Fibroblast of upper back skin (primary cell): ENCODE measurements at places on chromosomes 6 and 20.

DNA sequence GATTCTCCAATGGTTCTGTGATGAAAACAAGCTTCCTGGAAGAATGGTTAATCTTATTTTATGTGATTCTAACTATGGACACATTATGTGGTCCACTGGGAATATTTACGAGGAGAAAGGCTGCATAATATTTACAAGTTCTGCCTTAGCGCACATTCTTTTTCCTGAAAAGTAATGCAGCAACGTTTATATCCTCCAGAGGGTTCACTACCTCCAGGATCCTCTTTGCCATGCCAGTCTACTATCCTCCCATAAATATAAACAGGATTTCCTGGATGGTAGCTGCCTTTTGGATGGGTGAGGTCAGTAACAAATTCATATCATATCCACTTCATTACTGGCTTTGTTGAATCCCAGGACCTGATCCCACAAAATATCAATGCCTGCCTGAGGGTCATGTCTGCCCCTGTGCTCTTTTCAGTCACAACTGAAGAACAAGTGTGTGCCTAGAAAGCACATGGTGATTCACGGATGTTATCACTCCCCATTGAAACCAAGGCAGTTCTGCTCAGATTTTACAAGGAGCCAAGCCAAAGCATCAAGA lies 30.4 kb downstream of the ADGRF5 start:
- DNase-seq, result no peak

DNA sequence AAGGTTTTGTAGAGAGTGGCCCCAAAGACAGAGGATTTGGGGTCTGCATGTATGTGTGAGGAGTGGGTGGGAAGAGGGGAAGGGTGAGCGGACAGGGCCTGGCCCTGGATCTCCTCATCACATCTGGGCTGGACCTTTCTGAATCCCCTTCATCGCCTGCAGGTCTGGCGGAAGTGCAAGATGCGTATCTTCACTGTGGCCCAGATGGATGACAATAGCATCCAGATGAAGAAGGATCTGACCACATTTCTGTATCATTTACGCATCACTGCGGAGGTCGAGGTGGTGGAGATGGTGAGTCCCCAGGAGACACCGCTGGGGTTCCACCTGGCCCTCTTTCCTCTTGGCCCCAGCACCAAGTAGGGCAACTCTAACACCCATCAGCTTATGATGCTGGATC lies 24.4 kb downstream of the SLC12A5 start:
- DNase-seq, result no peak

GRCh38 chr6:44569931-44570385 lies 182.5 kb downstream of the CDC5L start:
- DNase-seq, result peak; percentile 74

- no peak for DNase-seq
Observed at GRCh38 chr6:15776458-15776980, 113.7 kb upstream of the DTNBP1 start.

GRCh38 chr6:45829873-45830272 lies 185.8 kb downstream of the CLIC5 start:
- no peak for DNase-seq

GRCh38 chr6:20024316-20024673 lies 187.1 kb downstream of the ID4 start:
- DNase-seq, result no peak

DNA sequence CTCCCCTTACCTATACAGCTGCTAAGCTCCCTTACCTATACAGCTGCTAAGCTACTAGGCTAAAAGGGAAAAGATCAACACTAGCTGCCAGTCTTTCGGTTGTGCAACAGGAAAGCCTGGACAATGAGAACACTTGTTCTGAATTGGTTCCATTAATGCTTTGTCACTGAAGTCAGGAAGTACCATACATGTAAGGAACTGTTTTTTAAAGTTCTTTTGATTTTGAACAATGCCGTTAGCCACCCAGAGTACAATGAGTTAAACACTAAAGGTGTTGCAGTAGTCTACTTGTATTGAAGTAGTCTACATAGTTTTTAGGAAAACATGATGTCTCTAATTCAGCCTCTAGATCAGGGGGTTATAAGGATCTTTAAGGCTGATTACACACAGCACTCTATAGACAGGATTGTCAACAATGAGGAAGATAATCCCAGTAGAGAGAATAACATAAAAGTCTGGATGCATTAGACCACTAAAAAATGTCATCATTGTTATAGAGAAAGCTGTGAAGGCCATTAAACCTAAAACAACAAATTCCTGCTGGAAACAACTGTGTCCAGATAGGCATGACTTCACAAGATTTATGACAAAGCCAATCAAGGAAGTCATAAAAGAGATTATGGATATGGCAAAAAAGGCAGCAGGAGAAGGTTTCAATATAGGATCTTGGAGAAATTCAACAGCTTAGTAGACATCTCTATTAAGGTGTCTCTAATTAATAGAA lies 306.3 kb downstream of the PHF3 start:
- DNase-seq, result no peak
